ENCODE measurements at places on chromosomes 2 and 18. TPM values are rescaled to one million over a fixed set of nuclear protein-coding genes. Genes with fewer than 3 reads are reported as not detected.
A peak's percentile ranks its signal among the peaks of the same experiment; 100 is the strongest.

GRCh38 chr2:152251811-152252210, 76.2 kb upstream of the STAM2 start:
- H3K36me3 ChIP-seq = no peaks in the 10 kb centered on the region
- no peak for DNase-seq
- no peaks in the 10 kb centered on the region for H3K4me1 ChIP-seq
- H3K27me3 ChIP-seq = peaks cover 8% of the 10 kb centered on the region

DNA sequence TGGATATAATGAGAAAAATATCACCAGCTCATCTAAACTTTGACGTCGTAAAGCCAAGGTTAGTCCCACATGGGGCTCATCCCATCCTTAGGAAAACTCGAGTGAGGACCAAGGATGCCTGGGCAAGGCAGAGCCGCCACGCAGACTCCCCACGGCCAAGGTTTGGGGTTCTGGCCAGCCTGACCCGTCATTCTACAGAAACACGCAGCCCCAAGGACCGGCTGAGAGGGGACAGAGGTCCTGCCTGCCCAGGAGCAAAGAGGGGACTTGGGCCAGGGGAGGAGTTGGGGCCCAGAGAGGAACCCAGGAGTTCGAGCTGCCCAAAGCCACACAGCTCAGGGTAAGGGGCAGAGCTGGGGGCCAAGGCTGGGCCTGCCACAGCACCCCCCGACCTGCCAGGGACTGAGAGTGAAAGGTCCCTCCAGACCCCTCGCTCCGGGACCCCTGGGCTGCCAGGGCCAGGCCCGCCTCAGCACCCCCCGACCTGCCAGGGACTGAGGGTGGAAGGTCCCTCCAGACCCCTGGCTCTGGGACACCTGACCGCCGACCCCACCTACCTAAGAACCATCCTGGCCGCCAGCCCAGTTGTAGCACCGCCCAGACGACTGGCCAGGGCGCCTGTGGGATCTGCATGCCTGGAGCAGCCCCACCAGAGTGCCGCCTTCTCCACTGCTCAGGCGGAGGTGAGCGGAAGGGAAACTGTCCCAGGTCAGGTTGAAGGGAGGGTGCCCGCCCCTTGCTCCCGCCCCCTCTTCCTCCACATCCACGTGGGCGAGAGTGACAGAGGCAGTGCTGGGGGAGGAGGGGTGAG, at the start of gene PDCD1:
PDCD1 (minus strand) TSS at position 689 of the 811 bp plus-strand sequence; CDS start at position 633, 56 bp downstream.
- H3K4me1 ChIP-seq = peaks cover 37% of the 10 kb centered on the region
- peak within 1 kb of the TSS; percentile 91 for H3K27ac ChIP-seq
- H3K36me3 ChIP-seq = no peaks in the 10 kb centered on the region
- no peak for DNase-seq

DNA sequence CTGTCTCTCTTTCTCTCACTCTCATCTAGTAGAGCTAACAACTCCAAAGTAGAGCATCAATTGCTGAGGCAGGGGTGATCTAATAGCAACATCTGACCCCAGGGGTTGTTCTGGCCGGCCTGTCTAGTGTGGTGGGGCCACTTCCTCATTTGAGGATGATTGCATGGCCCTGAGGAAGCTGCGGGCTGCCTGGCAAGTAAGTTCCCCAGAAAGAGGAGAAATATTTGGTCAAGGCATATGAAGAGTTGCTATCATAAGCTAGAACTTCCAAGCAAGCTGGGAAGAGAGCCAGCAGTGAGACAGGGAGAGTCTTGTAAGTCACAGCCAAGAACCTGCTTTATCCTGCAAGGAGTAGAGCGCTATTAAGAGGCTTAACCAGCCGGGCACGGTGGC, 50.8 kb upstream of the TMEM87B start:
- no peaks in the 10 kb centered on the region for H3K27me3 ChIP-seq
- H3K36me3 ChIP-seq = no peaks in the 10 kb centered on the region
- H3K4me3 ChIP-seq = no peak overlapping the region
- peak overlapping the region; percentile 19 for H3K27ac ChIP-seq
- DNase-seq = no peak

DNA sequence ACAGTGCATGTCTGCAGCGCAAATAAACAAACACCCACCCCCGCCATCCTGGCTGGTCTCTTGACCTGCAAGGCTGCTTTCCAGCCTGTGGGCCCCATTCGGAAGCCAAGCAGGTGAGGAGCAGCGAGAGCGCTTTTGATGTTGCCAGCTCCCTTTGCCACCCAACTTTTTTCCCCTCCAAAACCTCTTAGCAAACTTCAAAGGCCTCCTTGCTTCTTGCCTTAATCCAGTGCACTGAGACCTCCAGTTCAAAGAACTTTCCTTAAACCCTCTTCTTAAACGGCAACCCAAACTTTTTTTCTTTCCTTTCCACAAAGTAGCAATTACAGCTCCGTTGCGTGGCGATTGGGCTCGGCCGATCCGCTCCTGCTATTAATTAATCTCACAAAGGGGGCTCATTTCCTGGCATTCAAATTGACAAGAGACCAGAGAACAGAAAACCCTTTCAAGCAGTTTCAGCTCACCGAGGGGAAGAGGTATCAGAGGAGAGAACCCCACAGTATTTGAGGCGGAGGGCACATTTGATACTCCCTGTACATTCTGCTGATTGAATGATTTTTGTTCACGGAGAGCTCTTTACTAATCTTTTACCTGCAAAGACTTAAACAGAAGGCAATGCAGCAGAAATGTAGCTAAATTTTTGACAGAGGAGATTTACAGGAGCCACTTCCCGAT, 531.4 kb downstream of the TMEM182 start:
- H3K4me1 ChIP-seq = no peaks in the 10 kb centered on the region
- H3K36me3 ChIP-seq = no peaks in the 10 kb centered on the region
- H3K27me3 ChIP-seq = peaks cover 6% of the 10 kb centered on the region
- DNase-seq = no peak
- no peak overlapping the region for H3K4me3 ChIP-seq
- no peak overlapping the region for H3K27ac ChIP-seq

- peaks cover 5% of the 10 kb centered on the region for H3K27me3 ChIP-seq
- H3K4me3 ChIP-seq = peak overlapping the region; percentile 3
- DNase-seq = no peak
- H3K27ac ChIP-seq = no peak overlapping the region
- H3K4me1 ChIP-seq = peaks cover 8% of the 10 kb centered on the region
Observed at GRCh38 chr2:149597050-149597667, 9.6 kb upstream of the MMADHC start.

GRCh38 chr2:168848225-168848624, 42.0 kb downstream of the SPC25 start:
- H3K27me3 ChIP-seq = no peaks in the 10 kb centered on the region
- H3K27ac ChIP-seq = no peak overlapping the region
- no peak overlapping the region for H3K4me3 ChIP-seq
- H3K4me1 ChIP-seq = no peaks in the 10 kb centered on the region
- no peaks in the 10 kb centered on the region for H3K36me3 ChIP-seq

DNA sequence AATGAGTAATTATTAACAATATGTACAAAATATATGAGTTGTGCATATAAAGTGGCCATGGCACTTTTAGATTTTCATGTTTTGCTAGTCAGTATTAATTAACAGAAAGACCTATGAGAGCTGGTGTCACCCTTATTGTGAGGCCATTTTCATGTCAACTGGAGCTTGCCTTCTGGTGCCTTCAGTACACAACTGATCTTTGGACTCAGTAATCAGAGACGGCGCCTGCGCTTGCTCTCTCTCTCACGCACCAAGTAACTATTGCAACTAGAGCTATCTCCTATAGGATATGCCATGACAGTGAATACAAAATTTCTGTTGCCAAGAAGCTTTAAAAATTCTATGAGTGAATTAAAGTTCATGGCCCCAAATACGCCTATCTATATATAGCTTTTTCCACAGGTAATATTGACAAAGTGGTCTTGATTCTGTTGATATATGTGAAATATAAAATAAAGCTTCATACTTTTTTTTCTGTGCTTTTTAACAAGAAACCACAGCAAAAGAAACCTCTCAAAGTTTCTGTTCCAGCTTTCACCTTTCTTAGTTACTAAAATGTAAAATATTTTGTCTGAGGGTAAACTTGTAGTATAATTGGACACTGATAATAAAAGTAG, 2.9 kb downstream of the SERTAD2 start:
- H3K27ac ChIP-seq = peak overlapping the region; percentile 88
- H3K36me3 ChIP-seq = peaks cover 7% of the 10 kb centered on the region
- peak overlapping the region; percentile 28 for H3K4me3 ChIP-seq
- H3K27me3 ChIP-seq = no peaks in the 10 kb centered on the region

DNA sequence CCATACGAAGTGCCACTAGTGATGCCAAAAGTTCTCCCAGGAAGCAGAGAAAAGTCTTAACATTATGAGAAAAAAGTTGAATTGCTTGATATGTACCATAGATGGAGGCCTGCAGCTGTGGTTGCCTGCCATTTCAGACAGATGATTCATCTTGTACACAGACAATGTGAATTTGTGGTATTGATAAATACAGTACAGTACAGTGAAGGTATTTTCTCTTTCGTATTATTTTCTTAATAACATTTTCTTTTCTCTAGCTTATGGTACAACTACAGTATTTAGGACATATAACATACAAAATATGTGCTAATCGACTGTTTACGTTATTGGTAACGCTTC, 33.6 kb upstream of the VWC2L start:
- H3K4me3 ChIP-seq = no peak overlapping the region
- H3K4me1 ChIP-seq = no peaks in the 10 kb centered on the region
- H3K27ac ChIP-seq = no peak overlapping the region

DNA sequence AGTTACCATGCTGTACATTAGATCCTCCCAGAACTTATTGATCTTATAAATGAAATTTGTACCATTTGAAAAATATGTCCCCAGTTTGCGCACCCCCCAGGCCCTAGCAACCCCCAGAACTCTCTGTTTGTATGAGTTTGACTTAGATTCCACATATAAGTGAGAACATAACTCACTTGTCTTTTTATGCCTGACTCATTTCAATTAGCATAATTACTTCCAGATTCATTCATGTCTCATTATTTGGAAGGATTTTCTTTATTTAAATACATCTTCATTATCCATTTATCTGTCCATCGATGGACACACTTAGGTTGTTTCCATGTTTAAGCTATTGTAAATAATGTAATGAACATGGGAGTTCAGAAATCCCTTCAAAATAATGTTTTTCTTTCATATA, 705.9 kb downstream of the CCDC85A start:
- no peaks in the 10 kb centered on the region for H3K27me3 ChIP-seq

GRCh38 chr18:76219023-76219422, 276.0 kb downstream of the ZNF516 start:
- no peaks in the 10 kb centered on the region for H3K36me3 ChIP-seq
- H3K4me1 ChIP-seq = no peaks in the 10 kb centered on the region
- no peak overlapping the region for H3K27ac ChIP-seq
- H3K4me3 ChIP-seq = no peak overlapping the region
- H3K27me3 ChIP-seq = no peaks in the 10 kb centered on the region

DNA sequence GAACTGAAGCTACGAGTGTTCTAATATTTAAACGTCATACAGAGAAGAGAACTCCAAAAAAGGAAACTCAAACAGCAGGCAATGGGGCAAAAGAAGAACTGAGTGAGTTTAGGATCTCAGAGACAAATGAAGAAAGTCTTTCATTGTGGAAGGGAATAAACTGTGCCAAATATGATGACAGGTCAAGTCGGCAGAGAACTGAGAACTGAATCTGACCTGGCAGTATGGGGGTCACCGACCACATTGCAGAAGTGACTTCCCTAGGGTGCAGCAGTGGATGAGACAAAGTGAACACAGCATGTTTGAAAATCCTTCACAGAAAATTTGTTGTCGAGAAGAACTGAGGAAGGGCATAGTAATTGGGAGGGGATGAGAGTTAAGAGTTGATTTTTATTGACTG, 55.9 kb downstream of the TTC21B start:
- no peaks in the 10 kb centered on the region for H3K27me3 ChIP-seq
- H3K27ac ChIP-seq = no peak overlapping the region

DNA sequence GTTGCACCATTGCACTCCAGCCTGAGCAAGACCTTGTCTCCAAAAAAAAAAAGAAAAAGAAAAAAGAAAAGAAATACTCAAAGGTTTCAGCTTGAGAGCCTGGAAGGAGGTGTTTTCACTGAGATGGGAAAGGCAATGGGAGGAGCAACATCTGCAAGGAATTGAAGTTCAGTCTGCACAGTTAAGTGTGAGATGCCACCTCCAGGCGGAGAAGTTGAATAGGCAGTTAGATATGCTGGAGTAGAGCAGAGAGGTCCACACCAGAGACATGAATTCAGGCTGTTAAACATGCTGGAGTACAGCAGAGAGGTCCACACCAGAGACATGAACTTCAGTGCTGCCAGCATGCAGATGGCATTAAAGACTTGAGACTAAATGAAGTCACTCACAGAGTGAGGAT, 41.4 kb upstream of the DTNB start:
- peaks cover 13% of the 10 kb centered on the region for H3K4me1 ChIP-seq
- no peak for DNase-seq
- H3K27ac ChIP-seq = no peak overlapping the region
- H3K36me3 ChIP-seq = no peaks in the 10 kb centered on the region
- no peak overlapping the region for H3K4me3 ChIP-seq

- no peaks in the 10 kb centered on the region for H3K4me1 ChIP-seq
- no peaks in the 10 kb centered on the region for H3K27me3 ChIP-seq
- H3K27ac ChIP-seq = no peak overlapping the region
- no peaks in the 10 kb centered on the region for H3K36me3 ChIP-seq
Observed at GRCh38 chr2:213455316-213456008, 171.2 kb downstream of the SPAG16 start.

- no peak for DNase-seq
- no peak overlapping the region for H3K27ac ChIP-seq
- H3K4me1 ChIP-seq = no peaks in the 10 kb centered on the region
- no peaks in the 10 kb centered on the region for H3K27me3 ChIP-seq
- no peaks in the 10 kb centered on the region for H3K36me3 ChIP-seq
Observed at GRCh38 chr18:319720-320119, 51.9 kb upstream of the THOC1 start.

DNA sequence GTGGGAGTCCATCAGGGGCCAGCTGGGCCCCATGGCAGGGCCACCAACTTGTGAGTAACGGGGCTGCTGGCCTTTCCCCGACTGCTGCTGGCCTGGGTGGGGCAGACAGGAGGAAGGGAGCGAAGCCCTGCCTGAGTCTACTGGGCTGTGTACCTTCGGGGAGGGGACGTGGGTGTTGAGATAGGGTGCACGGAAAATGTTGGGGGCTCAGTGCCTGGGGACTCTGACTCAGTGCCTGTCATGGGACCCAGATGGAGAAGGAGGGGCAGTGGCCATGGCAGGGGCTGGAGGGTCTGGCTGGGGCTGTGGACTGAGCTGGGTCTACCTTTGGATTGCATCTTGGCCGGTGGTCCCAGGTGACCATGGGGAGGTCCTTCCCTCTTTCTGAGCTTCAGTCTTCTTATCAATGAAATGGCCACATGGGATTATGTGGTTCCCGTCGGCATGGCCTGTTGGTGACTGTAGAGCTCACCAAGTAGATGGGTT, 4.0 kb downstream of the SLC4A3 start:
- H3K36me3 ChIP-seq = no peaks in the 10 kb centered on the region
- no peak overlapping the region for H3K27ac ChIP-seq
- peaks cover 39% of the 10 kb centered on the region for H3K27me3 ChIP-seq

POTEI gene
- total RNA-seq = not detected

LAMA1 gene
- total RNA-seq = not detected

RAB6C gene
- total RNA-seq = not detected

UGT1A8 gene
- total RNA-seq = not detected

DPYSL5 gene
- total RNA-seq = not detected

KIF1A gene
- total RNA-seq = not detected

TXNDC2 gene
- 0.13 TPM for total RNA-seq

VWA3B gene
- not detected for total RNA-seq

DES gene
- total RNA-seq = not detected

FANCL gene
- total RNA-seq = 17.8 TPM

IKZF2 gene
- total RNA-seq = 51.5 TPM

HRH4 gene
- total RNA-seq = not detected

LIMS2 gene
- 5.3 TPM for total RNA-seq

RFX8 gene
- not detected for total RNA-seq
